Stimulated activated CD8-positive, alpha-beta memory T cell treated with anti-CD3 and anti-CD28 coated beads, Interleukin-2, amount 100 ng/mL, for 48 hours (primary cell): ENCODE measurements at places on chromosomes 2 and 18.

DNA sequence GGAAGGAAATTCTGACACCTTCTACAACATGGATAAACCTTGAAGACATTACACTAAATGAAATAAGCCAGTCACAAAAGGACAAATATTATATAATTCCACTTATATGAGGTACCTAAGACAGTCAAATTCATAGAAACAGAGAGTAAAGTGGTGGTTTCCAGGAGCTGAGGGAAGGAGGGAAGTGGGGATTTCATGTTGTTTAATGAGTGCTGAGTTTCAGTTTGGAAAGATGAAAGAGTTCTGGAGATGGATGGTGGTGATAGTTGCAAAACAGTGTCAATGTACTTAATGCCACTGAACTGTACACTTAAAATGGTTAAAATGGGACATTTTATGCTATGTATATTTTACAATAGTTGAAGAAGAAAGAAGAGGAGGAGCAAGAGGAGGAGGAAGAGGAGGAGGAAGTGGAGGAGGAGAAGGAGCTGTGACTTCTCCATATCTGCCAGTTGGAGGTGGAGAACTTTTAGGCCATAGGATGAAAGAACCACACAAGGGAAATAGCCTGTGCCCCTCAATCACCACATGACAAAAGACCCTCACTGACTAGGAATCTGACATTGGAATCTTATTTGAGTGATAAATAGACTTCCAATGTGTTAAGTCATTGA, 55.3 kb upstream of the LGALSL start:
- no peak for DNase-seq

GRCh38 chr18:55244546-55244945, 285.3 kb upstream of the CCDC68 start:
- DNase-seq: no peak

DNA sequence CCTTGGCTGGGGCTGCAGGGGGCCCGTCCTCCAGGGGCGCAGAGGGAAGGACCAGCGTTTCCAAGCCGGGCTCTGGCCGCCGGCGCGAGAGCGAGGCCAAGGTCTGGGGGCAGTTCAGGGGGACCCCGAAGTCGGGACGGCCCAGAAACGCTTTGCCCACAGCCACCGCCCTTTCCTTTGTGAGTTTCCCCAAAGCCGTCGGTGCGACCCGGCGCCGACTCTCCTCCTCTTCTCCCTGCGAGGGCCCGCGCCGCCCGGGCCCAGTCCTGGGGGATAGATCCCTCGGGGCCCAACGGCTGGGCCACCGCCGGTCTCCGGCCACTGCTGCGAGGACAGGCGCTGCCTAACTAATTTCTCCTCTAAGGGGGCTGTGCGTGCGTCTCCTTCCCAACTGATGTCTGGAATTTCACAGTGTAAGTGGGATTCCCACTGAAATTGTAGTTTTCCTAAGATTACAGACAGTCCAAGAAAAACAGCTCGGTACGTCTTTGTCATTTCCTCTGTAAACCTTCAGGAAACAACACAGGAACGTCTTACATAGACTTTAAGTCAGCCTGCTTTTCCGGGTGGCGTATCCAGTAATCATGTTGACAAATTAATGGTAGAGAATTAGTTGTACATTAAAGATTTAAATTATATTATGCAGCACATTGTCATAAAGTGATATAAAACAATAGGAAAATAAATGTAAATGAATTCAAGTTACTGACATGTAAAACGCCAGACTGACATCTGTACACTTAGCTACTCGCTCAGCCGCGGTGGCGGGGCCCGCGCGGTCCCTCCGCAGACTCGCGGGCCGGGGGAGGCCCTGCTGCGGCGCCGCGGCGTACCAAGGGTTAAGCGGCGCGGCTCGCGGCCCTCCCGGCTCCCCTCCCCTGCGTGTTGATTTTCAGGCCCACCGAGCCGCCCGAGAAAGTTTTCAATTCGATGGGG, 139.4 kb upstream of the SIX3 start:
- no peak for DNase-seq

DNA sequence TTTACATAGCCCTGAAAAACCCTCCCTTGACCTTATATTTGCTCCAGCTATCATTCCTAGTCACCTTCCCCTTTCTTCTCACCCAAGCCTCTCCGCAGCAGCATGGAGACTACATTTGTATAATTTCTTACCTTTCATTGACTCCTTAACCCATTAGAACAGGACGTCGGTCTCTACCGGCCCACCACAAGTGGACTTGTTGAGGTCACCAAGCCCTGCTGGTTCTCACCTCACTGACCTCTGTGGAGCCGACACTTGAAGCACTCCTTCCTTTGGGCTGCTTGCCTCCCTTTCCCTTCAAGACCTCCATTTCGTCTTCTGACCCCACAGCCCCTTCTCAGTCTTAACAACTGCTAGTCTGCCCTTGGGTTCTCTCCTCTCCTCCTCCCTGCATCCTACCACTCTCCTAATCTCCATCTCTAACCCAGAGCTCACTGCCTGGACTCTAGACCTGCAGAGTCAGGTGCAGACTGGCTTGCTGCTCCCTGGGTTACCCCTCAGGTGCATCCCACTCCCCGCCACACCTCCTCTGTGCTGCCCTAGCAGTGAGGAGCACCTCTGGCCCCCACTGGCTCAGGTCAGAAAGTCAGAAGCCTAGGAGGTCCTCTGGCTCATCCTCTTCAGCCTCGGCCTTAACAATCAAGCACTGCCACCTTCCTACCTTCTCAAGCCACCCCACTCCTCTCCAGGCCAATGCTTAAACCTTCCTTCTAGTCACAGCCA, 5.3 kb upstream of the SFXN5 start:
- DNase-seq: no peak

DNA sequence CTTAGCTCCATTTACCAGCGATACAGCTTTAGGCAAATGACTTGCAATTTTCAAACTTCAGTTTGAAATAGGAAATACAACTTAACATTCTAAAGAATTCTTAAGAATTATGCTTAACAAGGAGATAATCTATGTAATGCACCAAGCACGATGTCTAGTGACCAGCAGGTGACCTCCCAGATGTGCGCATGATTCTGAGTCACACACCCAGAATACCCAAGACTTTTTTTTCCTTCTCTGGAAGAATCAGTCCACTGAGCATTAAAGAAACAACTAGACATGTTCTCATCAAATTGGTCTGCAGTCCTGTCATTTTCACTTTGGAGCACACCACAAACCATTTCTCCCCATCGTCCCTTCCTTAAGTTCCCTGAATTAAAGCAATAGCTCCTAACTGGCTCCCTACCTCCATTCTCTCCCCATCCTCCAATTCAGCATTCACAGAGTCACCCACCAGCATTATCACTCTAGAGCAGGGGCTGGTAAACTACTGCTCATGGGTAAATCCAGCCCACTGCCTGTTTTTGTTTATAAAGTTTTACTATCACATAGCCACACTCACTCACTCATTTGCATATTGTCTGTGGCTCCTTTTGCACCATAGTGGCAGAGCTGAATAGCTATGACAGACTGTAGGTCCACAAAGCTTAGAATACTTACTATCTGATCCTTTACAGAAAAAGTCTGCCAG, 13.2 kb downstream of the EVA1A start:
- no peak for DNase-seq

GRCh38 chr2:11508279-11508678, 25.6 kb upstream of the GREB1 start:
- DNase-seq: no peak

GRCh38 chr2:170544817-170545216, 170.3 kb upstream of the SP5 start:
- no peak for DNase-seq
